Calu3 (cell line): ENCODE measurements at places on chromosomes 16 and 17. TPM values are rescaled to one million over a fixed set of nuclear protein-coding genes. Genes with fewer than 3 reads are reported as not detected.

Gene DNAH17
- 0.19 and 0.61 TPM in 2 replicates for total RNA-seq

Gene CLEC18A
- total RNA-seq: 2.2 and 3.6 TPM in 2 replicates

Gene GPRC5C
- total RNA-seq: 37.3 and 48.7 TPM in 2 replicates

Gene KCNJ16
- total RNA-seq: not detected in 2 replicates

- no peaks in the 10 kb centered on the region for H3K4me1 ChIP-seq
- no peak for DNase-seq
- H3K27me3 ChIP-seq: no peaks in the 10 kb centered on the region
- peaks cover 9% of the 10 kb centered on the region for H3K36me3 ChIP-seq
These were observed 198.6 kb downstream of the RPTOR start for GRCh38 chr17:80743181-80743771.

- no peaks in the 10 kb centered on the region for H3K4me1 ChIP-seq
- no peaks in the 10 kb centered on the region for H3K36me3 ChIP-seq
- no peak for DNase-seq
- no peak overlapping the region for H3K4me3 ChIP-seq
- no peaks in the 10 kb centered on the region for H3K27me3 ChIP-seq
These were observed 152.0 kb upstream of the HS3ST3A1 start for GRCh38 chr17:13753771-13754170.

GRCh38 chr16:66269617-66270332 lies 96.7 kb upstream of the CDH5 start:
- DNase-seq: no peak
- H3K27me3 ChIP-seq: peaks cover 74% of the 10 kb centered on the region
- no peak overlapping the region for H3K27ac ChIP-seq
- peak overlapping the region; percentile 11 for H3K4me3 ChIP-seq

GRCh38 chr17:73480740-73481139 lies 163.5 kb downstream of the SDK2 start:
- H3K27me3 ChIP-seq: peaks cover 73% of the 10 kb centered on the region
- no peaks in the 10 kb centered on the region for H3K36me3 ChIP-seq
- H3K27ac ChIP-seq: no peak overlapping the region
- no peak overlapping the region for H3K4me3 ChIP-seq
- no peak for DNase-seq

GRCh38 chr17:44933824-44934744 lies 13.5 kb downstream of the KIF18B start:
- no peaks in the 10 kb centered on the region for H3K27me3 ChIP-seq

DNA sequence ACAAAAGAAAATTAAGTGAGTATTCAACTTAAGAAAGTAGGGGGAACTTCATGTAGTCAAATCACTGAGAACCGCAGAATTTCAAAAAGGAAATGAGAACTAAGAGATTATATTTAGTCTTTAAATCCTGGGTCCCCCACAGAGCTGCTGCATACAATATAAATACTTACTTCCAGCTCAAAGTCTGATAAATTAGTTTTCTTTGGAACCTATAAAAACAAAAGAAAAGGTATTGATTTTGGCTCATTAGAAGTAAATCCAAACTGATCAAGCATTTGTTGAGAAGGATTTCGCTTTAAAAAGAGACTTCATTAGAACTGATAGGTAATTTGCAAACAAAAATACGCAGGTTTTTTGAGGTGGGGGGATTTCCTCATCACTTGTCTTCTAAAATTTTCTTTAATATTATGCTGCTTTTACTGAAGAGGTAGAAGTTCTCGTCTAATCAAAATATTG lies 21.9 kb downstream of the PARN start:
- DNase-seq: no peak
- H3K36me3 ChIP-seq: peaks cover 55% of the 10 kb centered on the region
- H3K4me3 ChIP-seq: no peak overlapping the region
- no peaks in the 10 kb centered on the region for H3K4me1 ChIP-seq
- H3K27ac ChIP-seq: no peak overlapping the region

GRCh38 chr17:72702136-72702735 lies 390.3 kb downstream of the SLC39A11 start:
- peaks cover 40% of the 10 kb centered on the region for H3K4me1 ChIP-seq
- H3K4me3 ChIP-seq: no peak overlapping the region
- peak overlapping the region; percentile 47 for H3K27ac ChIP-seq

DNA sequence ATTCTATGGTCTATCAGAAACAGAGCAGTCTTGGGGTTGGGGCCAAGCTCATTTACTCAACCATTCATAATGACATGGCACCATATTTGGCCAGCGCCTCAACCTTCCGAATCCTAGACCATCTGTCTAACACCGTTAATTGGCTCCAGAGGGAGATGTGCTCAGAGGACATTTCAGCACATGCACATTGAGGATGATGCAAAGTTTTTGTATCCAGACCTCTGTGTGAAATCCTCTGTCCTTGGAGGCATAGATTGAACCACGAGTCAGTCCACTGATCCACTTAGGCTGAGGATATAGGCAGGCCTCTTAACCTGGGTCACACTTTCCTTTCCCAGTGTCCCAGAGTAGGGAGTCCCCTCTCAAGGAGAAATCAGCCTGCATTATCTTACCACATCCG lies 85.5 kb downstream of the SHISA6 start:
- DNase-seq: no peak
- no peak overlapping the region for H3K4me3 ChIP-seq
- peaks cover 5% of the 10 kb centered on the region for H3K27me3 ChIP-seq
- H3K36me3 ChIP-seq: peaks cover 1% of the 10 kb centered on the region
- no peaks in the 10 kb centered on the region for H3K4me1 ChIP-seq
- no peak overlapping the region for H3K27ac ChIP-seq

GRCh38 chr17:48860034-48860433 lies 29.2 kb downstream of the CALCOCO2 start:
- peaks cover 33% of the 10 kb centered on the region for H3K36me3 ChIP-seq
- DNase-seq: no peak
- H3K4me1 ChIP-seq: no peaks in the 10 kb centered on the region
- H3K27ac ChIP-seq: no peak overlapping the region
- no peak overlapping the region for H3K4me3 ChIP-seq
